Activated CD8-positive, alpha-beta T cell treated with anti-CD3 and anti-CD28 coated beads, Interleukin-2, amount 10 ng/mL, durations not matched to agents 7 days and 5 days (primary cell): ENCODE measurements at places on chromosomes 3 and 15.
A peak's percentile ranks its signal among the peaks of the same experiment; 100 is the strongest.

- DNase-seq = no peak
These were observed 39.3 kb downstream of the IL1RAP start for GRCh38 chr3:190552969-190553759.

DNA sequence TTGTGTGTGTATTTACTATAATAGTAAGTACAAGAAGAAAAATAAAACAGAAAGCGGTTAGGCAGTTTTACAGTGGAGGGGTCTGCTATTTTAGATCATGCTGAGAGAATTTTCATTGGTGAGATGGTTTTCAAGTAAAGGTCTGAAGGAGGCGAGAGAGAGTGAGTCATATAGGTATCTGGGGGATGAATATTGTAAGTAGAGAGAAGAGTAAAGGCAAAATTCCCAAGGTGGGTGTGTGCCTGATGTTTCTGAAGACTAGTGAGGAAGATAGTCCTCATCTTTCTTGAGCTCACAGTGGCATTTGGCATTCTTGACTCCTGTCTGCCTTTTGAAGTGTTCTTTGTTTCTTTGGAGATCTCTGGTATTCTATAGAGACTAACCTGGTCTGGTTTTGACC, 38.6 kb downstream of the CRYBG3 start:
- DNase-seq = no peak

DNA sequence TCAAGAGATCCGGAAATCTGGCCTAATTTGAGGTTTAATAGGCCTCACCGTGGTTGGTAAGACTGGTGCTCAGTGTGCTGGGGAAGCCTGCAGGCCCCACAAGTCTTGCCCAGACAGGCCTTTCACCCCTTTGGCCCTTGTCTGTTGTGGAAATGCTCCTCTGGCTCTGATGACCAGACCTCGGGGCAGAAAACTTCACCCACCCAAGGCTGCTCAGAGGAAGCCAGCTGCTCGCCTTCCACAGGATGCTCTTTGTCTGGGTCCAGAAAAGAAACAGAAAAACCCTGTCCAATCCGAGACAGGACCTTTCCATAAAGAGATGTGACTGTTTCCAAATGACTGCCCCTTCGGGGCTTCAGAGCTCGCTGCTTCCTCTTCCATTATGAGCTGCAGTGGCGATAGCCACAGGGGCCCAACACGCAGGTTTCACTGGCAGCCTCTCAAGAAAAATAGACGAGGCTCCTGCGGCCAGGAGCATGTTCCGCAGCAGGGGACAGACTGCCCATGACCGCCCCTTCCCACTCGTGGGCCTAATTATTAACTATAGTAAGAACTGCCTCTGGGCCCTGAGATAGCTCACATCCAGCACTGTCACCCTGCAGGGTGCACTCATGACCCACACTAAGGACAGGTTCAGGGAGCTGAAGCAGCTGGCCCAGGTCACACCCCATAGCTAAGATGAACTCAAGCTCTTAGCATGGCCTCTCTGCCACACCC, 6.8 kb upstream of the SNX22 start:
- no peak for DNase-seq

GRCh38 chr3:28348265-28348628, 274 bp upstream of the ZCWPW2 start:
- DNase-seq = no peak

DNA sequence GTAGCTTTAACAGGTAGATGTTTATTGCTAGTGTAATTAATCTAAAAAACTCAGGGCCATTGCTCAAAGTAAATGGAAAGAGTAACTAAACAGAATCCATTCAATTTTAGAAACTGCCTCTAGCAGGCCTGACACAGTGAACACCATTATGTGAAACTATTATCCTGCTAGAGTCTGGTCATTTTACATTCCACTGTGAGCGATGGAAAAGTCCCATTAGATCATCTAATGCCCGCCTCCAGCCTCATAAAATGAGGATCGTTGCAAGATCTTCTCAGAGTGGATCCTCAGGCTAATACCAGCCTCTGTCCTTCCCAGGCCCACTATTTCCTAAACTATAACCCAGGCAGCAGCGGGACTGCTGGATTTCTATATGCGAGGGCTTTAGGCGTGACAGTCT, 107.7 kb downstream of the WDR76 start:
- no peak for DNase-seq

GRCh38 chr3:88610820-88611219, 461.1 kb downstream of the C3orf38 start:
- DNase-seq = no peak

DNA sequence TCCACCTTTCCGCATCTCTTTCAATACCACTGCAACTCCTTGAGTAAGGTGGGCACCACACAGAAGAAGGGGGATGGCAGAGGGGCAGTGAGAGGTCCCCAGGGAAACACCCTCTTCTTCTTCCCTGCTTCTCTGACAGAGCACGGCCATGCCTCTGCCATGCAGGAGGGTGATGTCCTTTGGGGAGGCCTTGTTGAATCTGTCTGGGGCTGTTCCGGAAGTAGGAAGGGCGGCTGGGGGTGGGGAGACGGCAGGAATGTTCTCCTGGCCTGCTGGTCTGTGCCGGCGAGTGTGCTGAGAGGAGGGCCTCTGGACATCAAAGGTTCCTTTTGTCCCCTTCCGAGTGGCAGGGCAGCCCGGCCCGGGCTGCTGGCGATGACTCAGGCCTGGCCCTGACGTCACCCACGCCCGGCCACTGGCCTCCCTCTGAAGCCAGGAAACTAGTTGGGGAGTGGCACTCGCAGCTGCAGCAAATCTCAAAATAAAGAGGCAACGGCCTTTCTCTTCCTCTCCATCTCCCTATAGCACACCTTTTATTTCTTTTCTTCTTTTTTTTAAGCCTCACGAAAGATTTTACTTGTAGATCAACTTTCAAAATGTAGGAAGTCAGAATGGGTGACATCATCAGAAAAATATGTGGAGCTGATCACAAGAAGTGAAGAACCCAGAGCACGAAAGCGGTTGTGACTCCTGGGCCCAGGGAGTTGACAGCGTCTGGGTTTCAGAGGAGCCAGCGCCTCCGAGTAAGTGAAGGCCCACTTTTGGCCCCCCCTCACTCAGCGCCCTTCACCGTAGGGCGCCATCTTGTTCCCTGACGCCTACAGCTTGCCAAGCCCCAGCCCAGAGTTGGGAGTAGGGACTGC, at the start of gene ZBTB38:
Gene ZBTB38 (plus strand): TSS at position 443 of the 863 bp plus-strand sequence. CDS start 73,885 bp downstream, outside the sequence.
- DNase-seq = no peak

DNA sequence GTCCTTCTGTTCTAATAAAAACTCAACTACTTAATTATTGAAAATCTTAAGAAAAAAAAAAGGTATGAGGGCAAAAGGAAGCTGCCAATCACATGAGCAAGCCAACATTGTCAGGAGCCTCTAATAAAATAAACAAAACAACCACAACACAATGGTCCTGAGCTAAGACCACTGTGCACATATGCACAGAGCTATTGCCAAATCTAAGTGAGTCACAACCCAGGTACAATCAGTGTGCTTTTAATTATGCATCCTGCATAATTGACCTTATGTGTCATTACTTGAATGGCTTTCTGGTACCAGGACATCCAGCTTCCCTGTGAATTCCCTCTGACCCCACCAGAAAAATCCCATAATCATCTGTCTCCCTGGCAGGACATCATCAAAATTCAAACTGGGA, 639.8 kb downstream of the MAGI1 start:
- no peak for DNase-seq

DNA sequence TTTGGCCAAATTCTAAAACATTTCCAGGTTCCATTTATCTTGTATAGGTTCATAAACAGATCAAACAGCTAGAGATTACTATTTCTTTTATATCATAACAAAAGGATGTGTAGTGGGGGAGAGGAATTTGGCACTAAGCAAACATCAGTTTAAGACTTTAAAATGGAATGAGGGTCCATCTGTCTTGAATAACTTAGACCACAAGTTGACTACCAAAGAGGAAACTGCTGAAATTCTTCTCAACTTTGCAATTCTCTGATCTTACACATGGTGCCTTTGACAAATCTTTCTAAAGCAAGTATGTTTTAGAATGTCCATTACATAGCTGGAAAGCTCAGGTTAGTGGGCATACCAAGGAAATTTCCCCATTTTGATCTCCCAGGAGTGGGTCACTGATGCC, 140.5 kb upstream of the ADAMTS9 start:
- DNase-seq = no peak

DNA sequence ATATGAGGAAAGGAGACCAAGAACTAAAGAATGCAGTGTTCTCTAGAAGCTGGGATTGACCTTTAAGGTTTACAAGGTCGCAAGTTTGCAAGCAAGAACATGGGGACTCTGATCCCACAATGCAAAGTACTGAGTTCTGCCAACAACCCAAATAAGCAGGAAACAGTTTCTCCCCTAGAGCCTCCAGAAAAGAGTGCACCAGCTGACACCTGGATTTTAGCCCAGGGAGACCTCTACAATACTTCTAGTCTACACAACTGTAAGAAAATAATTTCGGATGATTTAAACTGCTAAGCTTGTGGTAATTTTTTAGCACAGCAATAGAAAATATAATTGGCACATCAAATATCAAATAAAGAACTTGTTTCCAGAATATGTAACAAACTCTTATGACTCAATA, 46.4 kb downstream of the EHHADH start:
- no peak for DNase-seq

DNA sequence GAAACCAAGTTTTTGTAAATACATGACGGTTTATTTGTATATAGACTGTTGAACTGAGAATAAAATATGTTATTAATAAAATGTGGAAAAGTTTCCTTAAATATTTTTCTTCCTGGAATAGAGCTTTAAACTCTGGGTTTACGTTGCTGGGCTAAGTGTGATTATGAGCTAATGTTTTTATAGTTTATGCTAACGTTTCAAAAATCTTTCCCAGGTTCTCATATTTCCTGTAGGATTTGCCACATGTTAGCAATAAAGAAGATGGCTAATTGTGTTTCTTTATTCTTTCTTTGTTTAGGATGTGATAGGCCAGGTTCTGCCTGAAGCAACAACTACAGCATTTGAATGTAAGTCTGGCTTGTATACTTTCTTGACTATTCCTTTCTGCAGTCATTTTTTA, 7.2 kb downstream of the MAP2K5 start:
- no peak for DNase-seq

- DNase-seq = no peak
These were observed 3.9 kb downstream of the ABHD6 start for GRCh38 chr3:58241306-58242044.

GRCh38 chr3:123439806-123440580, 8.9 kb downstream of the ADCY5 start:
- DNase-seq = no peak

DNA sequence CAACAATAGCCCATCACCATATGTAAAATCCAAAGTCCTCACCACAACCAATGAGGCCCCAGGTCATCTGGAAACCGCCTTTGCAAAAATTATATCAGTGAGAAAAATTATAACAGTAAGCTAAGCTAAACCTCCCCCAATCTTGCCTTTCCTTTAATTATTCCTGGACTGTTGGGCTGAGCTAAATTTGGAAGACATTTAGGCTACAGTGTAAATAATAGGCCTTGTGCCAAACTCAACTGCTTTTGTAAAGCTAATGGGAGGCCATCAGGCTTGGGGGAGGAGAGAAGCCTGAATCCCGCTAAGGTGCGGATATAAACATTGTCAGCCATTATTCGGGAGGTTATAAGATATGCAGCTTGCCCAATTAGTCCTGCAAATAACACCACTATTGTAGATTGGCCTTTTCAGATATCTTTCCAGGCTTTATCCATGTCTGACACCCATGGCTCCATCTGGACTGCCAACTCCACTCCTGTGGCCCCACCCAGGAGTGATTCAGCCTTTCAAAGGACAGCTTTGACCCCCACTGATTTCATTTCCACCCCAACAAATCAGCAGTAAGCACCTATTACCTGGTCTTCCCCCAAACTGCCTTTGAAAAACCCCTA, 53.0 kb upstream of the CA12 start:
- no peak for DNase-seq

DNA sequence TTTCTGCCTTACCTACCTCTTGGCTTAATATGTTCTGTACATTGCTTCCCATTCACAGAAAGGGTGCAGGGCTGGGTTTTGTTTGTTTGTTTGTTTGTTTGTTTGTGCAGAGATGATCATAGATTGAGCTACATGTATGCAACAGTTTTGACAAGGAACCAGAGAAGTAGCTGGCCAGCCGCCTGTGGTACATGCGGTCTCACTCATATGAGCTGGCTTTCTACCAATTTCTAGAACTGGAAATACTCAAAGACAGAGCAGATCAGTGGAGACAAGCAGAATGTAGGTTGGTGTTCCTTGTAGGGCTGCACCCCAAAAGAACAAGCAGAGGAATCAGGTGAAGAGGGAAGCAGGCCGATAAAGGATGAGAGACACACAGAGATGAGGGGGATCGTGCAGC, 502.7 kb downstream of the SOX2 start:
- DNase-seq = no peak

- peak; percentile 94 for DNase-seq
These were observed at the start of gene LSG1 for GRCh38 chr3:194671900-194672808. TSS of gene LSG1 (minus strand) at chr3:194672191. CDS start at chr3:194672162, 29 bp downstream.

- DNase-seq = no peak
These were observed 60.5 kb upstream of the TFRC start for GRCh38 chr3:196142202-196142956.

GRCh38 chr3:79906106-79906505, 138.3 kb upstream of the ROBO1 start:
- DNase-seq = no peak
